ENCODE measurements at places on chromosomes 4 and X.

DNA sequence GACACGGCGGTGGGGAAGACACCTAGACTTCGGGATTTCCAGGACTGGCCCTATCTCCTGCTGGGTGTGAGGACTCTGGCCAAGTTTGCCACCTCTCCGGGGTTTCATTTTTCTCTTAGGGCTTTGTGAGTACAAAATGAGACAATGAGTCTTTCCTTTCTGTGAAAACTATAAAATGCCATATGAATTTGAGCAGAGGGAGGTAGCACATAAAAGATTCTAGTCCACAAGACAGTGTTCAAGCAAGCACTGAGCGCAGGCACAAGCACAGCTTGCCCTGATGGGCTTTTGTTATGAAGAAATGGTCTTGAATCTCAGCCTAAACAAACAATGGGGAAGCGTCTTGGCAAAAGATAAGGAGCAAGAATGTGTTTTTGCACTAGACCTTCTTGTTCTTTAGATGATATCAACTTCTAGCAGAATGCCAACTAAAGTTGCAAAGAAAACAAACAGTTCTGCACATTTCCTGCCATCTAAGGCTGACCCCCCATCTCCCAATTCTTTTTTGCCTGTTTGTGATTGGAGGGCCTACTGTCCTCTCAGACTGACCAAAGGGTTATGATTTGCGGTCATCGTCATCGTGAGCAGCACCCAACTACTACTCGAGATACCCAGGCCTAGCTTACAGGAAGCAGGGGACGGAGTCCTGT lies 73.0 kb upstream of the ZNF518B start:
- DNase-seq, result no peak

GRCh38 chr4:96025011-96025410 lies 185.1 kb downstream of the PDHA2 start:
- DNase-seq, result no peak

- DNase-seq, result no peak
Observed at GRCh38 chrX:13162772-13163410, 118.5 kb upstream of the FAM9C start.

GRCh38 chrX:118660085-118660484 lies 67.3 kb upstream of the IL13RA1 start:
- DNase-seq, result no peak

DNA sequence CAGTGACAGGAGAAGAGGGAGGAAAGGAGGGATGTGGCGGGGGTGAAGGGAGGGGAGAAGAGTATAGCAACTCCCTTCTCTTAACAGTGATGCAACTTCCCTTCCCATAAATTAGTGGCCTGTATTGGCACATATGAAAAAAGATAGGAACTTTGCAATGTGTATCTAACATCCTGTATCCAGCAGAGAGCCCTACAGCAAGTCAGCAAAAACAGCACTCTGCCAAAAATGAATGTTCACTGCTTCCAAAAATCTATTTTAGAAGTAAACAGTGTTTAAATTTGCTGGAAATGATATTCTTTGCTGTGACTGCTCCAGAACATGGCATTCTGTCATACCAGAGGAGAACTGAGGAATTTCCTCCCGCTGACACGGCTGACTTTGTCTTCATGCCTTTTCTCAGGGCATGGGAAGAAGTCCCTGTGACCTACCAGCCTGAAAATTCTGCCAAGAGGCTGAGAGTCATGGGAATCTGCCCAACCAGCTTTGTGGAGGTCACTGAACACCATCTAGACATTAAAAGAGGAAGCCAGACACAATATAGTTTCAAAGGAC lies 343.4 kb upstream of the RASGEF1B start:
- DNase-seq, result no peak

DNA sequence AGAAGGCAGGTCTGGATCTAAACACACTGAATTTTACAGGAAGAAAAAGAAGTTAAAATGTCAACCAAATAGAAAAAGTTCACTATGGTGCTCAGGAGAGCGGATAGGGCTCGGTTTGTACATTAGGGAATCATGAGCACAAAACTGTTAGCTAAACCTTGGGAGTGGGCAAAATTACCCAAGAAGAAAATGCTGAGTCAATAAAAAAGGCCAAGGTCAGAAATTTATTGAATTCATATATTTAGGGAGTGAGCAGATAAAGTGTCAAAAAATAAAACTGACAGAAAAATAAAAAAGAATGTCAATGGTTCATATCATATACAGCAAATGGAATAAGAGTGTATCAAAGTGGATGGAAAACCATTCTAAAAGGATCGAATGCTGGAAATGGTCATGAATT lies 452.5 kb upstream of the SMIM31 start:
- DNase-seq, result no peak

DNA sequence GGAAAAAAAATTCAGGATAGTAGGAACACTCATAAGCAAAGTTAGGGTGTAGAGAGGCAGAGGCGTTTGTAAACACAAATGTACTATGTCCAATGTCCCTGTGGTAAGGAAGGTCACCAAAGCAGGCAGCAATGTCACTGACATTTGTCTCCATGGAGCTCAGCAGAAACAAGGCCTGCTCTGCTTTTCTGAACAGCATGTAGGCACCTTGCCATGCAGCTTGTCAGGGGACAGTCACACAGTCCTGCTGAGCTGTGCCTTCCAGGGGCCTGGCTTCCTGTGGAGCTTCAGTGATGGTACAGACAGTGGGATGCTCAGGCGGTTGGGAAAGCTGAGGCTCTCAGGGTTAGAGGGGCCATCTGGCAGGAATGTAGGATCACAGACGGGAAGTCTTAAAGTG lies 74.5 kb upstream of the HS3ST1 start:
- no peak for DNase-seq

DNA sequence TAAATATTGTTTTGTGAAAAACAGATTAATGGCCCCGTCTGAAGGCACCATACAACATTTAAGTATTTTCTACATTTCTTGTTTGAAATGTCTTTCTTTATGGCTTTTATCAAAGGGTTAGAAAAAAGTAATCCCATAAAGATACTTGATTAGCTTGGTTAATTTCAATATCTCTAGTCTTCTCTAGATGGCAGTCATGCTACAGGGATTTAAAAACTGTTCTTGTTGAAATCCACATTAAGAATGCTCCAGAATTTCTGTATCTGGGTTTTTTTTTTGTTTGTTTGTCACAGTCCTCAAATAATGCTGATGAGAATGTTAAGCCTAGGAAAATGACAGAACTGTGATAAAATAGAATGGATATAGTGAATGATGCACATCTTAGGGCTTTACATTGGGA lies 109.0 kb upstream of the AADAT start:
- DNase-seq, result no peak

DNA sequence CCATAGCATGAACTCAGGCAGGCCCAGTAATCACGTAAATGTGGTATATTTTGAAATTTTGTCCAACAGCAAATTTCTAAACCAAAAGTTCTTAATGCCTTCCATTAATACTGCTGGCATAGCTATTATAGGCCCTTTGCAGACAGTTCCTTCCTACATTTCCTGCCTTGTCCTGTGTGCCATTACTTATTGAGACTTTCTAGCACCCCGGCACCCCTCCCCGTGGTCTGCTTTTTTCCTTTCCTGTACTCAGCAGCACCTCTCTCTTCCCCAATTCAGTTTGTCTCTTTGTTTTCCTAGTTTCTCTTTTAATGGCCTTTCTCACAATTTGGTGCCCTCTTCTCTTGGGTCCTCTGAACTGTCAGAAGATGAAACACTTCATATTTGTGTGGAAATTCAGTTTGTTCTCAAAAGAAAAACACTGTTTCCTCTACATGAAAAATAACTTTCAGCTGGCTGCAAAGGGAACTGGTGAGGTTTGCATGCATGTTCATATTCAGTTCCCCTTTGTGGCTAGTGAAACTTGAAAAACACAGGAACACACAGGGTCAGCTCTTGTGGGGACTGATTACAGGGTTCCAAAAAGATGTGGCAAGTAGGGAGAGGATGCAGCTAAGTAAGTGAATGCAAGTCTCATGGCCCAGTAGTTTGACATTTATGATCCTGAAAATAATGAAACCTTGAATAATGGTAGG lies 17.1 kb downstream of the GPR34 start:
- no peak for DNase-seq

- no peak for DNase-seq
Observed at GRCh38 chr4:141109983-141110382, 23.3 kb downstream of the RNF150 start.

- DNase-seq, result no peak
Observed at GRCh38 chr4:6893449-6894085, 16.1 kb upstream of the TBC1D14 start.

Measured in CD4-positive, alpha-beta T cell treated with Interleukin-4 for 1 hour (primary cell).